ENCODE measurements at places on chromosomes 1 and 21.

DNA sequence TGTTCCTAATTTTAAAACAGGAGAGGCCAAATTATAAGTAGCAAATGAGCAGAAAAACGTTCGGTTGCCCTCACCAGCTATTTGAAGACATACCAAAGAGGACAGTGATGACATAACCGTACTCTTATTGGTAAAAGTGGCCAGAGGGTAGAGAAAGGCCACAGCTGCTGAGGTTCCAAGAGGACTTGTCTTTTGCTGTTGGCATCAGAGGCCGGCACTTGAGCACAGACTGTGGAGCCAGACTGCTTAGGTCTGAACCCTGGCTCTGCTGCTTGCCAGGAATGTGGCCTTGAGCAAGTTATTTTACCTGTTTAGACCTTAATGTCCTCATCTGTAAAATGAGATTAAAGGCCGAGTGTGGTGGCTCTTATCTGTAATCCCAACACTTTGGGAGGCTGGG, 14.9 kb downstream of the ETV3L start:
- DNase-seq: no peak
- no peaks in the 10 kb centered on the region for H3K27me3 ChIP-seq
- no peak overlapping the region for H3K27ac ChIP-seq
- H3K36me3 ChIP-seq: no peaks in the 10 kb centered on the region

DNA sequence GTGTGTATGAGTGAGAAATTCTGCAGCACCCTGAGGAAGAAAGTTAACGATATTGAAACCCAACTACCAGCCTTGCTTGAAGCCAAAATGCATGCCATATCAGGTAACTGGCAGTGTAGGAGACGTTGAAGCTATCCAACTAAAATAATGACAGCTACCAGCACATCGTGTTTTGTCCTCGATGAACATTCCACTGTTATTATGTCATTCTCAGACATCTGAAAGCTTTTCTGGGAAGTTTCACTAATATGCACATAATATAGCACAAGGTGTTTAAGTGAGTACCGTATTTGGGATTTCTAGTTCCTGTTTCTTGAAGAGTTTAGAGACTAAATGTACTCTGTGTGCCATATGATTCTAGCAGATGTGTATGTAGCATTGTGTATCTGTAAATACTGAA, 173.5 kb downstream of the DISC1 start:
- H3K27me3 ChIP-seq: no peaks in the 10 kb centered on the region
- no peak overlapping the region for H3K4me3 ChIP-seq
- peaks cover 8% of the 10 kb centered on the region for H3K4me1 ChIP-seq

- no peak for DNase-seq
- no peak overlapping the region for H3K27ac ChIP-seq
- H3K36me3 ChIP-seq: no peaks in the 10 kb centered on the region
- no peaks in the 10 kb centered on the region for H3K4me1 ChIP-seq
Measured at GRCh38 chr1:172024516-172024915, 183.2 kb downstream of the DNM3 start.

DNA sequence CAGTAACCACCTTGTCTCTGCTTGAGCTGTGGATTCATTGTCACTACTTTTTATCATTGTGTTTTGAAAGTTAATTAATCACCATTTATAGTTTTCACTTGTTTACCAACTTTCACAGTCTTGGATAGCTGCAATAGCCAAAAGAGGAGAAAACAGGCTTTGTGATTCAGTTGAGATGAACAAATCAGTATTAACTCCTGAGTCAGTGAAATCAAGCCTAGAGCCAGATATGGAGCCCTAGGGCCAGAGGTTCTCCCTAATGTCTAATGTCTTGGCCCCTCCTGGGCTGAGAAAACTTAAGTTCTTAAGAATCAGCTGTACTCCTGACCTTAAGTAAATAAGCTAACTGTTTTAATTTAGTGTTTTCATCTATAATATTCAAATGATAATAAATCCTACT, 228.8 kb downstream of the DNM3 start:
- no peaks in the 10 kb centered on the region for H3K27me3 ChIP-seq
- H3K36me3 ChIP-seq: no peaks in the 10 kb centered on the region
- H3K27ac ChIP-seq: no peak overlapping the region
- no peaks in the 10 kb centered on the region for H3K4me1 ChIP-seq

DNA sequence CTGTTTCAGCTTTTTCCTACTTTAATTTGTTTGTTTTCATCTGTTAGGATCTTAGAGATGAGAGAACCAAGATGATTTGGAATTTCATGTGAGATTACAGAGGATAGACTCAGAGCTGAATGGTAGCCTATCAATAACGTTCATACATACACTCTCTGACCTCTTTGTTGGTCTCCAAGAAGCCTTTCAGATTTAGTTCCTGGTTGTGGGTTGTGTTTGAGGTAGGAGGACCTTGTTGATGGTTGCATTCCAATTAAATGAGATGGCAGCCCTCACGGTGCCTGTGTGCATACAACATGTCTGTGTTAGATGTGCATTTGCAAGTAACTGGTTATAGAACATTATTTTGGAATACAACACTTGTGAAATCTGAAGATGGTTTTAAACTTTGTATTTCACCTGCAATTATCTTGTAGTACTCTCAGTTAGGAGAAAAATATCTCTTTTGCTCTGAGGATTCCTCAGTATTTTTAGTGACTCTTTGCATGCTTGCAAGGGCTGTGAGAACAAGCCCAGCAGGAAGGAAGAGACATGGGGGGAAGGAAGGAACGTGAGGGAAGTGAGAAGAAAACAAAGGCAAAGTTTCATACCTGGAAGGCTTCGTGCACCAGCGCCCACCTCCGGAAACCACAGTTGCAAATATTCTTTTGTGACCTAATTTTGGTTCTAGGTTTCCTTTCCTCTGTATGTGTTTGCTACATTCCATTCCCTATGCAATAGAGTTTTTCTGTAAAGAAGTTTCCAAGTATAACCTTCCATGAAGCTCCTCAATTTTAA, 291.8 kb downstream of the DISC1 start:
- H3K27me3 ChIP-seq: no peaks in the 10 kb centered on the region
- no peak overlapping the region for H3K27ac ChIP-seq
- H3K4me1 ChIP-seq: no peaks in the 10 kb centered on the region

DNA sequence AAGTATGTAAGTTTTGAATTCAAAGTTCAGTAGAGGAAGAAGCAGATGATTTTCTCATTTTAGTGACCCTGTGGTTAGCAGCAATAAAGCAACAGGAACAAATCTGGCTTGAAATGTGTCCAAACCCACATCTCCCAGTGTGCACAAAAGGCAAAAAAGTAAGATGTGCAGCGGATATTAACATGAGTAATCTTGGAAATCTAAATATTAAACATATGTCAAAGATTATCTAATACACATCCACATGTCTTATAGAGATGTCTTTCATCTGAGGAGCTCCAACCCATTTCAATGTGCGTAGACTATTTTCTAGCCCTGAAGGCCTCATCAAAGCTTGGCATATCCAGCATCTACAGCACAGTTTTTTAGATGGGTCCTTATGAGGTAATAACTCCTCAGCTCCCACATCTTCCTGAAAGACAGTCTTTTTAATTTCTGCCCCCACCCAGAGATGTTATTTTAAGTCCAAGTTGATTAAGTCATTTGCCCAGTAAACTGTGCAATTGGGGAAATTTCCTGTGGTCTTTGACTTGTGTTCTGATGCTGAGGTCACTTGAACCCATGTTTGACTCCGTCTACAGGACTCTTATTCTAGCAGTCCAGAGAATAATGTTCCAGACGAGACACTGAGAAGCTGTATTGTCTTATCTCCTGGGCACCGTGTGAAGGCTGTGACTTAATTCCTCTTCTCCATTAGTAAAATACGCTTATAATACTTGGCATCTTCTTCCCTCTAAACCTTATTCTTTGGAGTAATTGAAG, 73.7 kb downstream of the LMO4 start:
- H3K36me3 ChIP-seq: no peaks in the 10 kb centered on the region
- no peak overlapping the region for H3K4me3 ChIP-seq
- H3K4me1 ChIP-seq: peaks cover 23% of the 10 kb centered on the region
- DNase-seq: no peak
- no peaks in the 10 kb centered on the region for H3K27me3 ChIP-seq

- no peaks in the 10 kb centered on the region for H3K4me1 ChIP-seq
- DNase-seq: no peak
- H3K36me3 ChIP-seq: no peaks in the 10 kb centered on the region
- no peaks in the 10 kb centered on the region for H3K27me3 ChIP-seq
- H3K4me3 ChIP-seq: no peak overlapping the region
- H3K27ac ChIP-seq: no peak overlapping the region
Measured at GRCh38 chr1:63770381-63770780, 3.4 kb upstream of the ROR1 start.

DNA sequence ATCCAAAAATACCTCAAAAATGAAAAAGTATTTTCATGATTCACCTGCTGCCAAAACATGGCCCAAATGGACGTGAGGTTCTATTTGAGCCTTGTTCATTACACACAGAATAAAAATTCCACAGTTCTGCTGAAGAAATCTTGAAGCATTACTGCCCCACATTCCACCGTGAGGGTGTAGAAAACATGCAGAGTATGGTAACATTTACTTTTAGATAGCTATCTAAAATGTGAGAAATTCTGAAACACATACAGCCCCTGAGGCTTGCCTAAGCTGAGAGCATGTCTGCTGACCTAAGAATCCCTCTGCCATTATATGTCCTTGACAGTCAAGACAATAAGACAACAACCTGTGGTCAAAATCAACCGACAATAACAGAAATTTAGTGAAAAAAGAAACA, 186.5 kb downstream of the DSCAM start:
- H3K4me3 ChIP-seq: no peak overlapping the region
- H3K27me3 ChIP-seq: no peaks in the 10 kb centered on the region
- H3K27ac ChIP-seq: no peak overlapping the region
- no peaks in the 10 kb centered on the region for H3K4me1 ChIP-seq

GRCh38 chr1:245132771-245133170, 22.0 kb upstream of the KIF26B start:
- no peak overlapping the region for H3K27ac ChIP-seq
- no peaks in the 10 kb centered on the region for H3K27me3 ChIP-seq
- no peaks in the 10 kb centered on the region for H3K4me1 ChIP-seq
- no peak overlapping the region for H3K4me3 ChIP-seq

DNA sequence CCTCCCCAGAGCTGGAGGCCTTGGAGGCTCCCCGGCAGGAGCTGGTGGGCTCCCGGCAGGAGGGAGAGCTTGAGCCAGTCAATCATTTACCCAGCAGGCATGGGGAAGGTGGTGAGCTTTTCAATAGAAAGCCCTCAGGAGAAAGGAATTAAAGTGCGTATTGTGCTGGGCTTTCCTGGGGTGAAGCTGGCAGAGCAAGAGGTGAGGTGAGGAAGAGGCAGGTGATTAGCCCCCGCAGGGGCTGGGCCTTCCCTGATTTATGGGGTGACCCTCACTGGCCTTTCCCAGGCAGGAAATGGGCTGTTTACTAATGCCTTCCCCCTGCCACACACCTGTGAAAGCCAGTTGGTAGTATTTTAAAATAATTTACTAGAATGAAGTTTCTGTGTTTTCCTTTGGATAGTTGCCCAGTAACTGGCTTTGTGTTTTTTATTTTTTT, 25.8 kb downstream of the CLDN14 start:
- H3K27ac ChIP-seq: peak overlapping the region; percentile 14
- no peak for DNase-seq
- no peak overlapping the region for H3K4me3 ChIP-seq
- H3K36me3 ChIP-seq: no peaks in the 10 kb centered on the region

- no peaks in the 10 kb centered on the region for H3K36me3 ChIP-seq
- H3K27me3 ChIP-seq: no peaks in the 10 kb centered on the region
- no peak overlapping the region for H3K27ac ChIP-seq
- H3K4me3 ChIP-seq: no peak overlapping the region
- no peak for DNase-seq
Measured at GRCh38 chr1:29289493-29289892, 53.2 kb downstream of the PTPRU start.
